ENCODE measurements at places on chromosomes 4 and X. TPM values are rescaled to one million over a fixed set of nuclear protein-coding genes. Genes with fewer than 3 reads are reported as not detected.
A peak's percentile ranks its signal among the peaks of the same experiment; 100 is the strongest.

The RNF175 gene
- total RNA-seq, result 0.15 TPM

The ANXA10 gene
- not detected for total RNA-seq

The MUC7 gene
- total RNA-seq, result not detected

The FGB gene
- total RNA-seq, result 0.28 TPM

The RBMX gene
- 280 TPM for total RNA-seq

DNA sequence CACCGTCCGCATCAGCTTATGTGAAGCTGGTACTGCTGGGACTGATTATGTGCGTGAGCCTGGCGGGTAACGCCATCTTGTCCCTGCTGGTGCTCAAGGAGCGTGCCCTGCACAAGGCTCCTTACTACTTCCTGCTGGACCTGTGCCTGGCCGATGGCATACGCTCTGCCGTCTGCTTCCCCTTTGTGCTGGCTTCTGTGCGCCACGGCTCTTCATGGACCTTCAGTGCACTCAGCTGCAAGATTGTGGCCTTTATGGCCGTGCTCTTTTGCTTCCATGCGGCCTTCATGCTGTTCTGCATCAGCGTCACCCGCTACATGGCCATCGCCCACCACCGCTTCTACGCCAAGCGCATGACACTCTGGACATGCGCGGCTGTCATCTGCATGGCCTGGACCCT lies 5.5 kb upstream of the TSPYL2 start:
- DNase-seq, result no peak

DNA sequence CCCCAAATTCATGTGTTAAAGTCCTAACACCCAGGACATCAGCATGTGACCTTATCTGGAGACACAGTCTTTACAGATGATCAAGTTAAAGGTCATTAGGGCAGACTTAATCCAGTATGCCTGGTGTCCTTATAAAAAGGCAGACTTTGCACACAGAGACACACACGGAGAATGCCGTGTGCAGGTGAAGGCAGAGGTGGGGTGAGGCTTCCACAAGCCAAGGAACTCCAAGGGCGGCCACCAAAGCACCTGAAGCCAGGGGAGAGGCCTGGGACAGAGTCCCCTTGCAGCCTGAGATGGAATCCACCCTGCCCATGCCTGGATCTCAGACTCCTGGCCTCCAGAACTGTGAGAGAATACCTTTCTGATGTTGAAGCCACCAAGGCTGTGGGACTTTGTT lies 26.1 kb upstream of the SORCS2 start:
- DNase-seq, result no peak

DNA sequence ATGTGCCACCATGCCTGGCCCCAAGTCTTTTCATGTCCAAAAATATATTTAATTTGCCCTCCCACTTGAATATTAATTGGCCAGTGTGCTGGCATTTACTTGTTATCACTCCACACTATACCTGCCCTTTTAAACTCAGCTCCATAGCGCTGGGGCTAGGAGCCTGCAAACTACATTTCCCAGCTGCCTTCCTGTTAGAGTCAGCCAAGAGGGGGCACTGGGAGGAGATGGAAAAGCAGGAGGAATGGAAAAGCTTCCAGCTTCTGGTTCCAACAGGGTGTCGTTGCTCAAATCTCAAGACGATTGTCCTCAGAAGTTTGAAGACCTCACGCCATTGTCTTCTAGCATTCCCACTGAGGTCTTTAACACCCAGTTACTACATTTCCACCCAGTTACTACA lies 315.5 kb downstream of the BCOR start:
- DNase-seq, result no peak

DNA sequence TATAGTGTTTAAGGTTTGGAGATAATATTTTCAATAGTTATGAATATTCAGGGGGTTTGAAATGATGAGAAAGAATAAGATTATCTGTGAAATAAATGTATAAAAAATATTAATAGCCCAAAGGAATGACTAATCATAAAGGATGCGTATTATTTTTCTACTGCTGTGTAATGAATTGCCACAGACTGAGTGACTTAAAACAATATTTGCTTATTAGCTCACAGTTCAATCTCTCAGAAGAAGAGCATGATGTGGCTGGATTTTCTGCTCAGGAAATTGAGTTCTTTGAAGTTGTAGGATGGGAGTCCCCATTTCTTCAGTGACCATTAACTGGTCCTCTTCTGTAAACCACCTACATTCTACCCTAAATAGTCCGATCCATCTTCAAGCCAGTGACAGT lies 1680.8 kb upstream of the AGA start:
- DNase-seq, result no peak

- no peak for DNase-seq
Observed at GRCh38 chrX:101265869-101266428, 25.2 kb downstream of the TAF7L start.

GRCh38 chr4:16411501-16412085 lies 185.3 kb upstream of the TAPT1 start:
- DNase-seq, result no peak

GRCh38 chr4:84855774-84856173 lies 110.7 kb downstream of the WDFY3 start:
- no peak for DNase-seq

GRCh38 chr4:123127875-123128274 lies 205.5 kb upstream of the NUDT6 start:
- peak; percentile 27 for DNase-seq

- no peak for DNase-seq
Observed at GRCh38 chr4:126582737-126583136, 1050.0 kb upstream of the INTU start.

- no peak for DNase-seq
Observed at GRCh38 chrX:106963111-106963510, 36.9 kb downstream of the MORC4 start.

GRCh38 chr4:155411546-155411945 lies 34.8 kb upstream of the MAP9 start:
- DNase-seq, result no peak

DNA sequence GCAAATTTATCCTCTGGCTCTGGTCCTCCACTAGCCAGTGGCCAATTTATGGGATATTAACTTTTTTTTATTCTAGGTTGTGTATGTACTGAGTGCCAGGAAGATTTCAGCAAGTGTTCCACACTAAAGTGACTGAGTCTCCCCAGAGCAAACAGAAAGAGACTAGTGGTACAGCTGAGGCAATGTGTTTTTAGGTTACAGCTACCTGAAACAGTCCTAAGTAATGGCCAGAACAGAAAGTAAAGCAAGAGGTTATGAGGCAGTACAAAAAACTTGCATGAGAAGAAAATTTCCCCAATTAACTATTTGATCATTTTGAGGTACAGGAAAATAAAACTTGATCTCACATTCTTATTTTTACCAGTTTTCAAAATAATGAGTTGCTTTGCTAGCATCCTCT lies 31.2 kb downstream of the PRDM8 start:
- DNase-seq, result no peak

DNA sequence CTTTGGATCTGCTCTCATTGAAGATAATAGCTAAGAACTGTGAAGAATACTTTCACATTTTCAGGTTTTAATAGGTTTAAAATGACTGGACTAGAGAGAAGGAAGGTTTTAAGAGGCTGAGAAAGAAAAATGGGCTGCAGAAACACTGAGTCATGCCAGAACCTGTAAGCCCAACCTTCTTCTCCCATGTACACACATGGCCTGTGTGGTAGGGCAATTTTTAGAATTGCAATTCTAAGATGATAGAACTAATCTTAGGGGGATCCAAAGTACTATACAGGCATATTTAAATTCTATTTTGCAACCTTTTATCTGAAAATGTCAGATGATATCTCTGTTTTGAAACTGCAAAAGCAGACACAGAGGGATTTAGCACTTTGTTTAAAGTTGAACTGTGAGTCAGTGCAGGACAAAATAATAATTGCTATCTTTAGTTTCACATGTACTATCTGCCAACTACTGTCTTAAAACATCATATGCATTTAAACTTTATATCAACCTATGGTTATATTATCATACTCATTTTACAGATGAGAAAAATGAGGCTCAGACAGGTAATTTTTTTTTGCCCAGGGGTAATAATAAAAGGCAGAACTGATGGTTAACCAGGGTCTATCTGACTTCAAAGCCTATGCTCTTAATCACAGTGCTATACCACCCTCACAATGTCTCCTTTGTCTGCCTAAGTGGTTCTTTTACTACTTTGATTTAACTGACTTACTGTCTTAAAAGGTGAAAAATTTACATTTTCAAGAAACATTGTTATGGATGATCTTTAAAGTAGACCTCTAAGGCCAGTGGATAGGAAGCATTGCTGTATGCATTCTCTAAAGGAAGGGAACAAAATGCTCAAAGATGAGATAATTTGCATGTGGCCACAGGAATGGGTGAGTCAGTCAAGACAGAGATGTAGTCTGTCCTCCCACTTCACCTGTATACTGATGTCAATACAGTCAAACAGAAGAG lies 4.3 kb downstream of the TMPRSS11E start:
- no peak for DNase-seq

DNA sequence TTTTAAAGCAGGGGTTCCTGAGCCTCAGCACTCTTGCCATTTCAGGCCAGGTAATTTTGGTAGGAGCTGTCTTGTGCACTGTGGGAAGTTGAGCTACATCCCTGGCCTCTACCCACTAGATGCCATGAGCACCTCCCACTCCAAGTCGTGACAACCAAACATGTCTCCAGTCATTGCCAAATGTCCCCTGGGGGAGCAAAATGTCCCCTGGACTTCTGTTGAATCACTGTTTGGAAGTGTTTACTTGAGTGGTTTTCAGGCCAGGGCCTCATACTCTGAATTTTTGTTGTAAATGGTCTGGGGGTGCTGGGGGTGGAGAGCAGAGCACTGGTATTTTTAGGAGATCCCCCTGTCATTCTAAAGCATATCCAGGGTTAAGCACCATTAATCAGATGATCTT lies 3.2 kb downstream of the PDK3 start:
- DNase-seq, result no peak

DNA sequence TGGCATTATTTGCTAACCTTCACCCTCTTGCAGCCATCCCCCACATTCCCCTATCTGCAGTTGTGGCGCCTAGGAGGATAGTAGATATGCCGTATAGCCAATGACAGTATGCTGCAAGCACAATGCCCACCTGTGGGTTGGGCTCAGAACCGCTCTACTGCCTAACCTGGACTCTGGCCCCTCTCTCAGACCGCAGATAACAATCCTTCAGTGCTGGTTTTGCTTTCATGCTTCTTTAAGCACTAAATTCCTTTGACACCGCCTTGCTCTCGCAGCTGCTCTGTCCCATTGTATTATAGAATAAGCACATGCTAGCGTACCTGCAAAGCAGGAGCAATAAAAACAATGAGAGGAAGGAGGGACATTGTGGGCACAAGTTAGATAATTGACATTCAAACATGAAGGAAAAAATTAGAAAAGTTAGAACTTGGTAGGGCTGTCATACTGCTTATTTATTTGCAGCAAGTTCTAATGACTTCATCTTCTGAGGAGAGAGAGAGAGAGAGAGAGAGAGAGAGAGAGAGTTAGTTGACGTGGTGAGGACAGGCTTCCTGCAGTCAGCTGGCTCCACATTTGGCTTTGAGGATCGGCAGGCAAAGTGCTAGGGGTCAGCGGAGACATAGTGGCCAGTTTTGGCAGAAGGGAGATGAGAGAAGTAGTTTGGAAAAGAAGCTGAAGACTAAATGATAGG lies 55.8 kb downstream of the WWC2 start:
- DNase-seq, result no peak

DNA sequence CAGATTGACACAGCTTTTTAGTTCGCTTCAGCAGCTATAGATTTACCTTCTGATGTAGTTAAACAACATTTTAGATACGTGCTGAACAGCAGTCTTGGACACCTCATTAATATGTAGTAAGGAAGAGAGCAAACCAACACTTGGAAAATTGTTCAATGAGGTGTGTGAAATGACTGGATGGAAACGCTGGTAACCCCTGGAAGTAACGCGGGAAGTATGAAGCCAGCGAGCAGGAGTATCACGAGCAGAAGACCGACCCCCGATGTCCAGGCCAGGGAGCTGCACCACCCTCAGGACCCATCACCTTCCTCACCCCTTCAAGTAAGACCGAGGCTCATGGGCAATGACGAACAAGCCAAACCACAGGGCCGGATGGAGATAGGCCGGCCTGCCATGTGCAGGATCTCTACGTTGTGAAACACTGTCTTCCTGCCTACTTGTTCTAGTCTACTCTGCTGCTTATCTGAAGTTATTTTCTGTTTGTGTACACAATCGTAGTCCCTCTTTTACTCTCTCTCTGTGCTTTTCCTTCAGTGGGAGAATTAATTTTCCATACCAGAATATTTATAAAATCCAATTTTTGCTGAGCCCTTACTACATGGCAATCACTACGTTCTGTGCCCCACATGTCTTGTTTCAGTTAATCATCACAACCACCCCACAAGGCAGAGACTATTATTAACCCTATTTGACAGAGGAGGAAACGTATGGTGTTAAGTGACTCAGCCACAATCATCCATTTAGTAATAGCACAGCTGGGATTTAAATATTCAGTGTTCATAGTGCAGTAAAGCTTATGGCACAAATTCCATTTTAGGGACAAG lies 221.7 kb downstream of the APBB2 start:
- peak; percentile 69 for DNase-seq

- no peak for DNase-seq
Observed at GRCh38 chr4:127139788-127140286, 492.9 kb upstream of the INTU start.

DNA sequence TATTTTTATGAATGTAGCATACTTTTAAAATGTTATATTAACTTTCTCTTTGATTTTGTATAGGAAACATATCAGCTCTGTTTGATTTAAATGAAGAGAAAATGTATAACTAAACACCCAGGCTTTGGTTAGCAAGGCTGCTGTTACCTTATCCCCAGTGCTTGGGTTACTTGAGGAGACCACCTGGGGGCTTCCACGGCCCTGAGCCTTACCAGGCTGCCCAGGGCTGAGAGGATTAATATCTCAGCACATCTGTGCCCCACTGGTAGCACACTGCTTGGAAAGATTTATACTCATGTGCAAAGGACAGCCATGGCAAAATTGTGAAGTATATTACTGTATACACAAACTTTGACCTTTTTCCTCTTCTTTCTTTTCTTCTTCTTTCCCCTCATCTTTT lies 752.9 kb downstream of the RAPGEF2 start:
- no peak for DNase-seq
